Activated CD4-positive, alpha-beta T cell treated with anti-CD3 and anti-CD28 coated beads for 1 hour (primary cell): ENCODE measurements at places on chromosomes 7 and 10.
A peak's percentile ranks its signal among the peaks of the same experiment; 100 is the strongest.

DNA sequence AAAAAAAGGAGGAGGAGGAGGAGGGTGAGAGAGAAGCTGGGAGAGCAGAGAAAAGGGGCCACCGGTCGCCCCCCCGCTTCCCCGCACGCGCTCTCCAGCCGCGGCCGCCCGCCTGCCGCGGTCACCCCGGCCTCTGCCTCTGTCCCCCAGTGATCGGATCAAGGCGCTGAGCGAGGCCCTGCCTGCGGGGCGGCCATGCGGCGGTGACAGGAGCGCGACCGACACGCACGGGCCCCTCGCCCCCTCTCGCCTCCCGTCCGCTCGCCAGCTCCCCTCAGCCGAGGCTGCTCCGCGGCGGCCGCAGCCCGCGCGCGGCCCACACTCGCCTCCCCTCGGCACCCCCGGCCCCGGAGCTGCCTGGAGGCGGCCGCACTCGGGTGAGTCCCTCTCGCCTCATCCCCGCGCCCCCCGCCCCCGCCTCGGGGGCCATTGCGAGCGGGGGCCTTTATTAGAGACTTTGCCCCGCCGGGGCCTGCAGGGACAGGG, at the start of gene GTF2I:
Gene GTF2I (plus strand): TSS at position 27 of the 486 bp plus-strand sequence. CDS start 31,411 bp downstream, outside the sequence.
- DNase-seq, result no peak

DNA sequence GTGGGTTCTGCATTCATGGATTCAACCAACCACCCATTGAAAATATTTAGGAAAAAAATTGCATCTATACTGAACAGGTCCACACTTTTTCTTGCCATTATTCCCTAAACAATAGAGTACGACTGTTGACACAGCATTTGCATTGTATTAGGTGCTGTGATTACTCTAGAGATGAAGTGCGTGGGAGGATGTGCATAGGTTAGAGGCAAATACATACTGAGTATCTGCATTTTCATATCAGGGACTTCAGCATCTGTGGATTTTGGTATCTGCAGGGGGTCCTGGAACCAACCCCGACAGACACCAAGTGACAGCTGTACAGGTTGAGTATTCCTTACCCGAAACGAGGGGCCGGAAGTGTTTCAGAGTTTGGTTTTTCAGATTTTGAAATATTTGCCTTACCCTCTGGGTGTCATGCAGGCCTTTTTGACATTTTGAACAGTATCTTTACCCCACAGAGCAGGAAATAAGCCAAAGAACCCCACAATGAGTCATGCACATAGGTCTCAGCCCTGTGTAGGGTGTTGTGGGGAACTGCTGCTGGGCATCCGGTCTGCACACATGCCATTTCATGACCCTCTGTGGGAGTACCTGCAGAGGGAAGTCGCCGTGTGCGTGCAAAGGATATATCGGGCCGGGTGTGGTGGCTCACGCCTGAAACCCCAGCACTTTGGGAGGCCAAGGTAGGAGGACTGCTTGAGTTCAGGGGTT, 14.5 kb downstream of the NUDT5 start:
- peak; percentile 45 for DNase-seq

- no peak for DNase-seq
Measured at GRCh38 chr7:37832194-37832593, 16.2 kb upstream of the NME8 start.

GRCh38 chr10:74593470-74593869, 232.9 kb upstream of the KAT6B start:
- no peak for DNase-seq

- DNase-seq, result no peak
Measured at GRCh38 chr10:11894381-11895107, 71.4 kb downstream of the PROSER2 start.

DNA sequence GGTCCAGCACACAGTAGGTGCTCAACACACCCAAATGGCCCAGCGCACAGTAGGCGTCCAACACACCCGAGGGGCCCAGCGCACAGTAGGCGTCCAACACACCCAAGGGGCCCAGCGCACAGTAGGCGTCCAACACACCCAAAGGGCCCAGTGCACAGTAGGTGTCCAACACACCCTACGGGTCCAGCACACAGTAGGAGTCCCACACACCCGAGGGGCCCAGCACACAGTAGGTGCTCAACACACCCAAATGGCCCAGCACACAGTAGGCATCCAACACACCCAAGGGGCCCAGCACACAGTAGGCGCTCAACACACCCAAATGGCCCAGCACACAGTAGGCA, 80.8 kb downstream of the FOXL3 start:
- DNase-seq, result no peak
